ENCODE measurements at places on chromosomes 7 and 10. TPM values are rescaled to one million over a fixed set of nuclear protein-coding genes. Genes with fewer than 3 reads are reported as not detected.

- no peak for DNase-seq
These were observed 27.6 kb downstream of the COBL start for GRCh38 chr7:51288896-51289622.

DNA sequence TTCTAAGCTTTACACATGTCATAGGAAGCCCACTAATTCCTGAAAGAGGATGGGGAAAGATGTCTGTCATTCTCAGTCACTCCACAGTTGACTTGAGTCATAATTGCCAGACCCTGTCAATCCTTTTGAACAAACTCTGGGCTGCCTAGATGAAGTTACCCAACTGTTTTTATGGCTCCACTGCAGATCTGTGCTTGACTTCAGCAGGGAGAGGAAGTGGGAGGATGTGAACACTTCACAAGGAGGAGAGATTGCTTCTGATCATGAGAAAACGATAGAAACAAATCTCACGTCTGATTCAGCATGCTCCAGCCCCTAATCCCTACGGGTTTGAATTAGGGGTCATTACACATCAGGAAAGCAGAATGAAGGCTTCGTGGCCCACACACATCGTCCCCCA is 596.6 kb upstream of the CELF2 start:
- DNase-seq, result no peak

DNA sequence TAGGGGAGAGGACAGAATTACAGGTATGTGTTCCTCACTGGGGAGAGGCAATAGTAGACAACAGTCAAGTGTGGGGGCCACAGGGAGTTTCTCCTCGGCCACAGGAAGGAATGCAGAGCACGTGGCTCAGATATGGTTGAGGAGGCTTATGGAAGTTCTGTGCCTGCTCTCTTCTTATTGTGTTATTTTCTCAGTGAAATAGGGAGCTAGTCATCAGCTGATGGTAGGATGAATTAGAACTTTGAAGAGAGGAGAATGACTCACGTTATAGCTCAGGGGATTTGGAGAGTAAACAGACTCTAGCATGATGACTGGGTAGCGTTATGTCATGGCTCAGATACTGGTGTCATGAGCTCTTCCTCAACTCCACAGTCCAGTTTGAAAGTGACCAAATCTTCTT is 308.3 kb upstream of the IGFBP3 start:
- DNase-seq, result no peak

DNA sequence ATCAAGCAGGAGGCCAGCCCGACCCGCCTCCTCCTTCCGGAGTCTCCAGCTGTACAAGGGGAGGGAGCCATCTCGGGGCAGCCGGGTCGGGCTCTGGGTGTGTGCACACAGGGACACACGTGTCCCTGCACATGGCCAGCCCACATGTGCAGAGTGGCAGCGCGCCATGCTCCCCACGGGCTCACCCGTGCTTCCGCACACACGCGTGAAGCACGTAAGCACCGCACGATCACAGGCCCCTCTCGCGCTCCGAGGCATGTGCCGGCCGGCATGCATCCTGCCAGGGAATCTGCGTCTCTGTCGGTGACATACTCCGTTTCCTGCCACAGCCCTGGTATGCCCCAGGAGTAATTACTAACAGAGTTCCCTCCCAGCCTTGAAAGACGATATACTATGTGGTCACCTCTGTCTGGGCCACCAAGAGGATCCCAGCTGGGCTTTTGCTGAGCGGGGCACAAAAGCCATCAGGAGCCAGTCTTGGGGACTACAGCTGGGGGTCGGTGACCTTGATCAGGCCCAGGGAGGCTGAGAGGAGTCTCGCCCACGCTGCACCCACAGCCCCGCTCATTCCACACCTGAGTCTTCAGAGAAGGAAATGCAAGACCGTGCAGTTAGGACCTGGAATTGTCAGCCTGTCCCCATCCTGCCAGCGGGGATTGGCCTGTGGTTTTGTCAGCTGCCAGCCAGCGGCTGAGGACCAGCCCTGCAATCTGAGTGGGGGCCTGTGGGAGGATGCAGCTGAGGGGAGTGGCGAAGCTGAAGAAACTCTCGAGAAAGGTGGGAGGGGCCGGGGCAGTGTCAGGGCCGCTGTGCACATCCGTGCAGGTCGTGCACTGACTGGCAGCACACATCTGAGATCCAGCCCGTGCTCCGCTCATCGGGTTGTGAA is 11.0 kb upstream of the LFNG start:
- no peak for DNase-seq

GRCh38 chr7:47477191-47478016 is 104.5 kb downstream of the TNS3 start:
- DNase-seq, result no peak

Gene FAM180A
- not detected for polyA plus RNA-seq

Gene SPDYE1
- not detected for polyA plus RNA-seq

DNA sequence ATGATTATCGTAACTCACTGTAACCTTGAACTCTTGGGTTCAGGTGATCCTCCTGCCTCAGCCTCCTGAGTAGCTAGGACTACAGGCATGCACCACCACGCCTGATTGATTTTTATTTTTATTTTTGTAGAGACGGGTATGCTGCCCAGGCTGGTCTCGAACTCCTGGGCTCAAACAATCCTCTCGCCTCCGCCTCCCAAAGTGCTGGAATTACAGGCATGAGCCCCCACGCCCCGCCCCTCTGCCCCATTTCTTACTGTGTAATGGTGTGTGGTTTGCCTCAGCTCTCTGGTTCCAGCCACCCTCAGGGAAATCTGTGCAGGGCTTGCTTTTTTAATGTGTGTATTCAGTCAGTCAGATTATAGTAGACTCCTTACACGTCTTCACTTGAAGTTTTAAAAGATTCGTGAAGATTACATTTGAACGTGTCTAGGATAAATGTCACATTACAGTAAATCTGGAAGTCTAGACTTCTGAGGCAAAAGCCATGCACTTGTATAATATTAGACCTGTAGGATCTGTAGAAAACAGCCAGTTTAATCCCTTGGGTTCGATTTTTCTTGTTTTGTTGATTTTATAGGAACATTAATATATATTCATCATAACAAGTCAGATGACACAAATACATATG is 276.2 kb downstream of the CAMK1D start:
- DNase-seq, result no peak

Gene GDI2
- polyA plus RNA-seq, result 154 TPM

DNA sequence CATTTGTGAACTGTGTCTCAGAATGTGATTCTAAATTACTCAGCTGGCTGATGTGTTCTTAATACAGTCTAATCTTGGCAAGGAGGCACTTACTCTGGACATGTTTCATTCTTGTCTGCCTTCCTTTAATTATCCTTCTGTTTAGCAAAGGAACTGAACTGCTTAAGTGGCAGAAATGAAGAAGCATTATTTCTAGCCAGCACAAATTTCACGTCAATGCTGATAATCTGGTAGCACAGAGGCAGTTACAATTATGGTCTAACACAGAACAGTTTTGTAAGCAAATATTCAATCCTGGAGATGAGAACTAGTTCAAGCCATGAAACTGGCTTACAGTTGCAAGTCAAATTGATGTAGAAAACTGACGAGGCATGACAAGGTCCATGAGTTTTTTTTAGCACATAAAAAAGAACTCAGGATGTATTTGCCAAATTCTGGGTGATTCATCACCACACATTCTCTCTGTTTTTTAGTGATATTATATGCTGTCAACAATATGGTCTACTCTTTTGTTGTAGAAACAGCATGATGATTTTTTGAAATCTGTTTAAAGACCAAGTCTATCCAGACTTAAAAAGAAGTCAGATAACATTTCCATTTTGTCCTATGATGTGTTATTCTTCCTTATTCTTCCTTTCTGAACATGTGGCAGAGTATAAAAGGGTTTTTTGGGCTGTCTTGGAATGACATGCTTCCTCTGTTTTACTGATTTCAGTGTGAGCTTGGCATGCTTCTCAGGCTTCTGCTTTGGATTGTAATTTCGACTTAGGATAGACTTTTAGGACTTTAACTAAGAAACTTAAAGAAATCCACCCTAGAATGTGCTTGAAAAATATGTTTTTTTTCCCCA is 154.8 kb downstream of the DNAJB9 start:
- no peak for DNase-seq
